Neural crest cell (in vitro differentiated cells): ENCODE measurements at places on chromosomes 3 and 15. TPM values are rescaled to one million over a fixed set of nuclear protein-coding genes. Genes with fewer than 3 reads are reported as not detected.

Gene ZXDC
- total RNA-seq = 34.3 and 34.7 TPM in 2 replicates

GRCh38 chr3:9396301-9396631, 1.1 kb upstream of the SETD5 start:
- DNase-seq = no peak

- no peak for DNase-seq
Measured at GRCh38 chr3:134621854-134622253, 29.0 kb downstream of the KY start.

- DNase-seq = no peak
Measured at GRCh38 chr3:178771511-178771910, 235.3 kb downstream of the KCNMB2 start.

DNA sequence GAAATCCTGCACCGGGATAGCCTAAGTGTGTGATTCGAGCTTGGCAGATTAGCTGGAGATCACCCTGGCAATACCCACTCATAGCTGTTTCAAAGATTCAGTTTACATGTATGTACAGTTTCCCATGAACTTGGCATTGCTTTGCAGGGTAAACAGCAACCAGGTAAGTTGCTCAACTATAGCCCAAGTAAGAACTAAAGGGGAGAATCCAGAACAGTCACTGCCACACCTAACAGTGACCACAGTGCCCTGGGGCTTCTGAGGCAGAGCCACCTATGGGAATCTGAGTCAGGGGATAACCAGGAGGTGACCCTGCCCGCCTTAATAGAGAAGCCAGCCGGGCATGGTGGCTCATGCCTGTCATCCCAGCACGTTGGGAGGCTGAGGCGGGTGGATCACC, 15.9 kb downstream of the CDAN1 start:
- no peak for DNase-seq
